Renal cortex interstitium (tissue), 15 donors: ENCODE measurements at places on chromosomes 16 and 17. TPM values are rescaled to one million over a fixed set of nuclear protein-coding genes. Genes with fewer than 3 reads are reported as not detected.

Gene CDH15
- polyA plus RNA-seq = 2.9 TPM

Gene UTS2R
- polyA plus RNA-seq = 0.70 TPM

Gene C17orf78
- 0.15 TPM for polyA plus RNA-seq

Gene USP36
- 44.0 TPM for polyA plus RNA-seq

Gene PLEKHG4
- polyA plus RNA-seq = 17.1 TPM

DNA sequence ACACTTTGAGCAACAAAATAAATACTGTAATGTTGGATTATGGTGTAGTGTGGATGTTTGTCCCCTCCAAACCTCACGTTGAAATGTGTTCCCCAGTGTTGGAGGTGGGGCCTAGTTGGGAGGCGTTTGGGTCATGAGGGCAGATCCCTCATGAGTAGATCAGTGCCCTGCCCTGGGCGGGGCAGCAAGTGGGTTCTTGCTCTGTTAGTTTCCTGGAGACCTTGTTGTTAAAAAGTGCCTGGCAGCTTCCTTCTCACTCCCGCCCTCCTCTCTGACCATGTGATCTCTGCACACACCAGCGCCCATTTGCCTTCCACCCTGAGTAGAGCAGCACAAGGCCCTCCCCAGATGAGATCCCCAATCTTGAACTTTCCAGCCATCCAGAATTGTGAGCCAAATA lies 67.7 kb downstream of the MPRIP start:
- no peak for DNase-seq

- no peak for DNase-seq
Observed at GRCh38 chr17:81473019-81473418, 39.6 kb downstream of the ACTG1 start.

DNA sequence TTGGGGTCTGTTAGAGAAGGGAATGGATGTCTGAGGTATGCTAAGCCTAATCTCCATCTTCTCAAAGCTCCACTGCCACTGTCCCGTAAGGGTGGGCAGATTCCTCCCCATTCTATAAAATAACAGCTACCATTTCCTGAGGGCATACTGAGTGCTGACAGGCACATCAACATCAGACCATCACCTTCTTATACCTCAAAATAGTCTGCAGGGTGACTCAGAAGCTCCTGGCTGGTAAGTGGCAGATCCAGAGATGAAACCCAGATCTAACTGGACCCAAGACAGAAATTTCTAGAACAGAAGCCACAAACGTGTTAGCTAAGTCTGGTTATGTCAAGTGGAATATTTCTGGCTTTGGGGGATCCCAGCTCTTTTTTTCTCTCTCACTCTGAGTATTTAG lies 548.0 kb downstream of the WWOX start:
- DNase-seq = no peak

GRCh38 chr17:81097134-81097942 lies 62.4 kb downstream of the BAIAP2 start:
- DNase-seq = peak; percentile 73

DNA sequence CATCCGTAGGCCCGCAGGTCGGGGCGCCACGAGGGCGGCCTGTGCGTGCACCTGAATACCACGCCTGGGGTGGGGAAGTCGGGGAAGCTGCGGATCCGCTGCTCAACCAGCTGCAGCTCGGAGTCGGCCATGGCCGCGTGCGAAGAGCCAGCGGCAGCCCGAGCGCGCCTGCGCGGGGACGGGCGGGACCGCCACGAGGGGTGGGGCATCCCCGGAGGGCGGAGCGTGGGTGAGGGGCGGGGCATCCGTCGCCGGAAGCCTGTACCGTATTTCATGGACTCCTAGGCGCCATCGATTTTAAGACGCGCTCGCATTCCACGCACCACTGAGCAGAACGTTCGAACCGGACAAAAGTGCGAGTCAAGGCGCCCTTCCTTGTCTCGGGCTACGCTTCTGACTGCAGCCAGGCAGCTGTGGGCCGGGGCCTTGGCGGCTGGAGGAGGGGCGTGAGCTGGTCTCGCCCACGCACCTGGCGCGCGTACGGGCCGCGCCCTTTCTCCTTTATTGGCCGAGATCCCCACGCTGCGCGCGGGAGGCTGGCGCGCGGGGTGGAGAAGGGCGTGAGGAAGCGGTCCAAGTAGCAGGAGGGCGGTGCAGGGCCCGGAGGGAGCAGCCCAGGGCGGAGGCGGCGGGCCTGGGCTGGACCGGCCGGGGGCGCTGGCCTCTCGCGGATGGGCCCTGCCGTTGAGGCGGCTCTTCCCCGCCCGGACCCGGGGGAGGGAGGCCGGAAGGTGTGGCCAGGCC lies at the start of gene APRT:
APRT (minus strand) TSS at position 160 of the 744 bp plus-strand sequence; CDS start at position 131, 29 bp downstream.
- peak; percentile 88 for DNase-seq

GRCh38 chr16:83266848-83267553 lies 540.8 kb upstream of the HSBP1 start:
- DNase-seq = no peak

DNA sequence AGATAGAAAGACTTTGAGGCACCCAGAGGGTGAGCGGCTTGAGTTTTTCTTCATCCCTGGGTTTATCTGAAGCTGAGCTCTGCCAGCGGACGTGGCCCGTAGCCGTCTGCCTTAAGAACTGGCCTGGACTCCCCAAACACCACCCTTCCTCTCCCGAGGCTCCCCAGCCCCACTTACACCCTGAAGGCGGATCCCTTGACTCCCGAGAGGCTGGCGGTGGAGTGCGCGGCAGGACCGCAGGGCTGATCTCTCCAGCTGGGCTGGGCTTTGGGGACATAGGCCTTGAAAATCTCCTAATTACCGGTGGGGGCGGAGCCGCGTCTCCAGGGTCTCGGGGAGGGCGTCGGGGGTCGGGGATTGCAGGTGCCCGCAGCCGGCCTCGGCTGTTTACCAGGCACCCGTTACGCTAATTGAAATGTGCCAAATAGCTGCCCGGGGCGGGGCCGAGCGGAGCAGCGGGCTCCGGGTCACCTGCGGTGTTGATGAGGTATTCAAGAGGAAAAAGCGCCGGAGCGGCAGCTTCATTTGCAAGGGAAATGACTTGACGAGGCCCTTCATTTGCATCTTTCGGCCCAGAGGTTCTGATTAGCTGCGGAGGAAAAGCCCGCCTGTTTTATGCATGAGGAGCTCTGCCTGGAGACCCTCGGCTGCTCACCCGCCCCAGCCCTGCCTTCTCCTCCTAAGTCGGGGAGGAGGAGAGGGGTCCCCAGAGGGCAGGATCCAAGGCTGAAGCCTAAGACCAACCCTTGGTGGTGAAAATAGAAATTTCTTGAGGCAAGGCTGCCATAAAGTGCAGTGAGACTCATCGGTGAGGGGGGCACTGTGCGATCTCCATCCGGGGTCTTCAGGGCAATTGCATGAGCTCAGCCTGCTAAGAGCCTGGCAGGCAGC lies 100.7 kb downstream of the MGAT5B start:
- peak; percentile 79 for DNase-seq
